Motor neuron (in vitro differentiated cells): ENCODE measurements at places on chromosomes 1 and 21. TPM values are rescaled to one million over a fixed set of nuclear protein-coding genes. Genes with fewer than 3 reads are reported as not detected.
A peak's percentile ranks its signal among the peaks of the same experiment; 100 is the strongest.

The TMIGD3 gene
- not detected in 2 replicates for total RNA-seq

The ATP1A2 gene
- total RNA-seq = 1.3 and 1.8 TPM in 2 replicates

- ATAC-seq = no peak
Measured at GRCh38 chr21:43691086-43691795, 27.7 kb upstream of the PDXK start.

DNA sequence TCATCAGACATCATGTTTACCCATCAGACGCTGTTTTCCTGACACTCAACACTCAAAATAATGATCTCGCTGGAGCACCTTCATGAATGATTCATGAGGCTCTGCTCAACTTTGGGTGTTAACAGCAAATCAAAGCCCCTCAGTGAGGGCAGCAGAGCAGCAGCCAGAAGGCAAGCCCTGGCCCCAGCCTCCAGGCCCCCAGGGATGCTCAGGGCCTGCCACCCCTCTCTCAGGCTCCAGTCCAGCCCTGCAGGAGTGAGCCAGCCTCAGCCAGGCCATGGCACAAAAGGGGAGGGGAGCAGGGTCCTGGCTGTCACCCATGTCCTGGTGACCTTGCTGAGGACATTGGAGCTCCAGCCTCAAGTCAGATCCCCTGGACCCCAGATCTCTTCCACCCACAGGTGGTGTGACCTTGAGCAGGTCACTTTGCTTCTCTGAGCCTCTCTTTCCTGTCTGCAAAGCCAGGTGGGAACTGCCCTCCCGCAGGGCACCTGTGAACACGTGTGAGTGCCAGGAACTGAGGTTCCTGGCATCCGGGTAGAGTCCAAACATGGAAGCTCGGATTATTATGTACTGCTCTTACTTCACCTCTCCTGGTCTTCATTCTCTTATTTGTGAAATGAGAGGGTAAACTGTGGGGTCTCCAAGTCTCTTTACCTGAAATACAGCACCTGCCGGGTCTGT, 161.6 kb upstream of the VAMP3 start:
- peak; percentile 49 for ATAC-seq
